Fibroblast of skin of right biceps (primary cell): ENCODE measurements at places on chromosomes 2 and 18.
A peak's percentile ranks its signal among the peaks of the same experiment; 100 is the strongest.

- DNase-seq, result no peak
Observed at GRCh38 chr2:105853354-105854088, 108.8 kb downstream of the NCK2 start.

- DNase-seq, result no peak
Observed at GRCh38 chr2:62370321-62371250, 135.4 kb downstream of the TMEM17 start.

DNA sequence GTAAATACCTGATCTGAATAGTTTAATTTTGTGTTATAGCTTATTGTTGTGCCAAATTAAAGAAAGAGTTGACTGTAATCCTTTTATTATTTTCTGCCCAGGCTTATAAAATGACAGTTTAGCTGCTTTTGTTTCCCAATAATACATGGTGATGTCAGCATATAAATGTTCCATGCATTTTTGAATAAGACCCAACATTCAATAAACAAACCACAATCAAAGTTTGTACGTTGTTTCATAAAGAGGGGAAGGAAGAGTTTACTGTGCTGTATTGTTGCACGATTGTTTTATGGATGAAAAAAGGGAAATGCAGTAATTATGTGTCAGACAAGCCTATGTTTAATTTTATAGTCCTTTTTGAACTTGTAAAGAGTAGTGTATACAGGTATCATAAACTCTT, 177.2 kb upstream of the SCN7A start:
- peak; percentile 42 for DNase-seq

DNA sequence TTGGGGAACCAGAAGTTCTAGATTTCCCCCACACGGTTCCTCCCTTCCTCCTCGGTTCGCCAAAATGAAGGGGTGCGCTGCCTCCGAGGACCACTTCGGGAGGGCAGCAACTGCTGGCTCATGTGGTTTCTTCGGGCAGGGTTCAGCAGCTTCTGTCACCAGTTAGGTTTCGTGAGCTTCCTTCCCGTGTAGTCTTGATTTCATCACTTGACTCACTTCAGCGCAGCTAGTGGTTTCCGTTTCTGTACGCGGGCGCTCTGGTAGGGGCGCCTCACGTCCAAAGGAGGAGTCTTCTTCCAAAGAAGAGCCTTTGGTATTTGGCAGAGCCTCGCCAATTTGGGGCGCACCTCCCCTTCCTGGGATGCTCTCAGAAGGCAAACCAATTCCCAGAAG, 485 bp upstream of the GALNT3 start:
- peak; percentile 37 for DNase-seq

DNA sequence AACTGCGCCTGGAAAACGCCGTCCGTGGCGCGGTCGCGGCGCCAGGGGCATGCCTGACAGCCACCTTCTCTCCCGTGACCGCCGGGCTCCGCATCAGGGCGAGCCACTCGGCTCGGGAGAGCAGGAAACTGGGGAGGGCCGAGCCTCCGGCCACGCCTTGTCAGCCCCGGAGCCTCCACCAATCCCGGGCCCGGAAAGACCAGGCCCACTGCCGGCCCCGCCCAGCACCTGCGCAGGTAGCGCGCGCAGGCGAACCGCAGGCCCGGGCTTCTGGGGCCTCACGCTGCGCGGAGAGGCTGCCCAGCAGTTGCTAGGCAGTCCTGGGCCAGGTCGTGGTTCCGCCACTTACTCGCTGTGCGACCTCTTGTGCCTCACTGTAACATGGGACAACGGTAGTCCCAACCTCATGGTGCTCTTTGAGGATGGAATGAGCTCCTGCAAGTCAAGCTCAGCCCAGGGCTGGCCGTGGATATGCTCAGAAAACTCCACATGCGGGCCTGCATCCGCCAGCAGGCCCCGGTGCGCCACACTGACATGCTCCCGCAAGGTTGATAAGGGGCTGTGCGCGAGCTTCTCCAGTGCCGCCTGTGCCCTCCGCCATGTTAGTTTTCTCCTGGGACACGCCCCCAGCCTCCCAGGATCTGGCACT, 97.1 kb downstream of the INHBB start:
- DNase-seq, result no peak

GRCh38 chr18:63878343-63878742, 9.2 kb upstream of the SERPINB2 start:
- peak; percentile 42 for DNase-seq

DNA sequence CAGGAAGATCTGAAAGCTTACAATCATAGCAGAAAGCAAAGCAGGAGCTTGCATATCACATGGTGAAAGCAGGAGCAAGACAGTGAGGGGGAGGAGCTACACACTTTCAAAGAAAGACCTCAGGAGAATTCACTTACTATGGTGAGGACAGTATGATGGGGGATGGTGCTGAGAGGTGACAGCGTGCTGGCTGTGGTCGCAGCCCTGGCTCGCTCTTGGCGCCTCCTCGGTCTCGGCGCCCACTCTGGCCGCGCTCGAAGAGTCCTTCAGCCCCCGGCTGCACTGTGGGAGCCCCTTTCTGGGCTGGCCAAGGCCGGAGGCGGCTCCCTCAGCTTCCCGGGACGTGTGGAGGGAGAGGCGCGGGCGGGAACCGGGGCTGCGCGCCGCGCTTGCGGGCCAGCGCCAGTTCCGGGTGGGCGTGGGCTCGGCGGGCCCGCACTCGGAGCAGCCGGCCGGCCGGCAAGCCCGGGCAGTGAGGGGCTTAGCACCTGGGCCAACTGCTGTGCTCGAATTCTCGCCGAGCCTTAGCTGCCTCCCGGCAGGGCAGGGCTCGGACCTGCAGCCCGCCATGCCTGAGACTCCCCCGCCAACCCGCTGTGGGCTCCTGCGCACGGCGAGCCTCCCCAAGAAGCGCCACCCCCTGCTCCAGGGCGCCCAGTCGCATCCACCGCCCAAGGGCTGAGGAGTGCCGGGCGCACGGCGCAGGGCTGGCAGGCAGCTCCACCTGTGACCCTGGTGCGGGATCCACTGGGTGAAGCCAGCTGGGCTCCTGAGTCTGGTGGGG, 131.9 kb upstream of the SPATS2L start:
- no peak for DNase-seq
